CD8-positive, alpha-beta memory T cell (primary cell): ENCODE measurements at places on chromosomes 7 and 10. TPM values are rescaled to one million over a fixed set of nuclear protein-coding genes. Genes with fewer than 3 reads are reported as not detected.

Gene GAD2
- total RNA-seq, result not detected

DNA sequence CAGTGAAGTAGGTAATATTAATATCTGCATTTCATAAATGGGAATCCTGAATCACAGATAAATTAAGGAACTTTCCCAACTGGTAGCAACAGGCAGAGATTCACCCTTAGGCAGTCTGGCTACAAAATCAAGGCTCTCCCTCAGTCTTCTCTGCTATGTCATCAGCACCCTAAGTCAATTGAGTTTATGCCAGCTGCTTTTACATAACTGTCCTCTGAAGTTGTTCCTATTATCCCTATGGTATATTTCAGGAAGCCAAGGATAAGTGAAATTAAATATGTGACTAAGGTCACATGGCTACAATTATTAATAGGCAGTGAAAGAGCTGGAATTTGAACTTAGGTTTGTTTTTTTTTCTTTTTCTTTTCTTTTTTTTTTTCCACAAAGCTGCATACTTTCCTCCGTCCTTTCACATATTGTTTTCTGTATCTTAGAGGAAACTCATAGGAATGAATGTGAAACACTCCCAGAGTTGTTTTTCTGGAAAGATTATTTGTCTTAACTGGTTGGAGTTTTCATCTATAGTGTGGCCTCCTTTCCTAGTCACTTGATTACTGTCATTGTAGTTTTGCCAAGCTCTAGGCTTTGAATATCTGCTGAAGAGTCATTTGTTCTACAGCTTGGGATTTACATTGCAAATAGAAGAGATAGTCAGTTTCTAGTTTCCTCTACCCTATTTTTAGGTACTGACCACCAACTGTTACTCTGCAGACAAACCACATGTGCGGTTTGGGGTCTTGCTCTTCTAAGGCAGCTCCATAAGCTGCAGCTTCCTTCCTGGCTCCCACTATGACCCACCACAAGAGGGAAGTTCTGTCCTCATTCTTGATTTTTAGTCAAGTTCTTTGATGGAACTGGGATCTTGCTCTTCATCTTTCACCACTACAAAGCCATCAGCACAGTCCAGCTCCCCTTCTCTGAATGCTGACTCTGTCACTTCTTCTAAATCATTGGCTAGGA, 338.0 kb upstream of the KIAA1217 start:
- H3K27me3 ChIP-seq, result no peaks in the 10 kb centered on the region
- no peak for DNase-seq
- H3K4me1 ChIP-seq, result no peaks in the 10 kb centered on the region
- no peaks in the 10 kb centered on the region for H3K36me3 ChIP-seq
- H3K27ac ChIP-seq, result no peak overlapping the region

Gene SPDYE2B
- not detected for total RNA-seq

- H3K4me1 ChIP-seq, result no peaks in the 10 kb centered on the region
- no peak for DNase-seq
- H3K27ac ChIP-seq, result no peak overlapping the region
These were observed 23.5 kb upstream of the KDM7A start for GRCh38 chr7:140200061-140200989.

- no peaks in the 10 kb centered on the region for H3K27me3 ChIP-seq
- DNase-seq, result no peak
- no peak overlapping the region for H3K4me3 ChIP-seq
These were observed 95.9 kb downstream of the TRRAP start for GRCh38 chr7:98974205-98974604.

DNA sequence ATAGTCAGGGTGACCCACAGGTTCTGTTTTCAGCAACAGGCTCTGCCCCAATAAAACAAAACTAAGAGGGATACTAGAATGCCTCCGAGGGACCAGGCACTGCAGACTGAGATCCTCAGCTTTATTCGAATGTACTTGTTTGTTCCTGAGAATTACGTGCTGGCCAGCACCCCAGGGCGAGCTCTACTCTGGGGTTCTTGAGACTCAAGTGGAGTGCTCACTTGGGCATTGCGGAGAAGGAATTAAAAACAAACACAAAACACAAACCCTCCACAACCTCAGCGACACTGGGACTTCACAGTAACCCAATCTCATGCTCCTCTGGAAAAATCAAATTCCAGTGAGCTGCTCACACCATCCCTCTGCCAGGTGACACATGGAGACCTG, 250.7 kb downstream of the TNS3 start:
- DNase-seq, result no peak
- H3K27me3 ChIP-seq, result no peaks in the 10 kb centered on the region
- no peaks in the 10 kb centered on the region for H3K4me1 ChIP-seq
- no peak overlapping the region for H3K4me3 ChIP-seq

DNA sequence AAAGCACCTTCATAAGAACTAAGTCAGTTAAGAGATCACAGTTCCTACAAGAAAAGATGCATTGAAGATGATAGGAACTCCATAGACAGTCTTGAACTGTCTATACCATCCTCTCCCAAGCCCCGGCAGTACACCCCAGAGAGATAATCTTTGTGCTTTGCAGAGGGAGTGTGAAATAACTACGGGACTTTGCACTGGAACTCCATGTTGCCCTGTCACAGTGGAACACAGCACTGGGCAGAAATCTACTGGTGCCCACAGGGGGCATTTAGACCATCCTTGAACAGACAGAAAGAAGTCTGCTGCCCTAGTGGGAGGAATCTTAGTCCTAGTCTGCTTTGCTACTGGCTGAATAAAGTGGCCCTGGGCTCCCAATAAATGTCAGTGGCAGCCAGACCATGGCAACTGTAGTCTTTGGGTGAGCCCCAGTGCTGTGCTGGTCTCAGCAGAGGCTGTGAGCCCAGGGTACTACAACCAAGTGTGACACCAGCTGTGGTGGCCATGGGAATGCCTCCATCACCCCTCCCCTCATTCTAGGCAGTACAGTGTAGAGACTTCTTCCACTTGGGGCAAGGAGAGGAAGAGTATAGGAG, 107.7 kb upstream of the TMEM168 start:
- H3K4me3 ChIP-seq, result no peak overlapping the region
- H3K36me3 ChIP-seq, result no peaks in the 10 kb centered on the region
- H3K27me3 ChIP-seq, result no peaks in the 10 kb centered on the region

Gene ATAD1
- total RNA-seq, result 62.3 TPM

- no peaks in the 10 kb centered on the region for H3K36me3 ChIP-seq
- no peak for DNase-seq
- H3K27ac ChIP-seq, result no peak overlapping the region
- no peak overlapping the region for H3K4me3 ChIP-seq
- no peaks in the 10 kb centered on the region for H3K4me1 ChIP-seq
These were observed 56.0 kb downstream of the LGI1 start for GRCh38 chr10:93813507-93814465.

GRCh38 chr7:30464231-30464671, 14.3 kb downstream of the NOD1 start:
- no peak for DNase-seq
- no peaks in the 10 kb centered on the region for H3K27me3 ChIP-seq

- DNase-seq, result no peak
- H3K27me3 ChIP-seq, result no peaks in the 10 kb centered on the region
- H3K36me3 ChIP-seq, result no peaks in the 10 kb centered on the region
These were observed 123.5 kb downstream of the KMT2C start for GRCh38 chr7:152312316-152312715.

DNA sequence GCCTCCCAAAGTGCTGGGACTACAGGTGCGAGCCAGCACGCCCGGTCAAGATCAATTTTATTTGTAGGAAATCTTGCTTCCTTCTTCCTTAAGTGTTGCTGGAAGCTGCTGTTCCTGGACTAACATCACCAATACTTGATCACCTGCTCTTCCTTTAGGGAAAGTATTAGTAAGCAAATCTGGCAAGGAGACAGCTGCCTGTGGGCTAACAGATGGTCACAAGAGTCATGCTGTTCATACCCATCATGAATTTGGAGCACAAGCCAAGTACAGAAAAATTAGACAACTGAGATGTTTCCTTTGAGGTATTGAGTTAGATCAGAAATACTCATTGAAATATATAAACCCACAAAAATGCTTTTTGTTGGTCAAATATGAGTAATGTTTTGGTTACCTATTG, 27.9 kb downstream of the BAIAP2L1 start:
- H3K4me3 ChIP-seq, result no peak overlapping the region
- no peaks in the 10 kb centered on the region for H3K36me3 ChIP-seq
- H3K27me3 ChIP-seq, result no peaks in the 10 kb centered on the region
- H3K27ac ChIP-seq, result no peak overlapping the region
- DNase-seq, result no peak
- H3K4me1 ChIP-seq, result no peaks in the 10 kb centered on the region

GRCh38 chr7:116377721-116378120, 121.8 kb upstream of the CAV2 start:
- H3K27ac ChIP-seq, result no peak overlapping the region
- H3K4me1 ChIP-seq, result no peaks in the 10 kb centered on the region
- H3K27me3 ChIP-seq, result no peaks in the 10 kb centered on the region
- DNase-seq, result no peak
- no peaks in the 10 kb centered on the region for H3K36me3 ChIP-seq

- H3K4me3 ChIP-seq, result no peak overlapping the region
- H3K27me3 ChIP-seq, result no peaks in the 10 kb centered on the region
- DNase-seq, result no peak
- H3K36me3 ChIP-seq, result no peaks in the 10 kb centered on the region
- no peaks in the 10 kb centered on the region for H3K4me1 ChIP-seq
These were observed 7.3 kb upstream of the KIAA1217 start for GRCh38 chr10:24201503-24202180.

Gene PTN
- not detected for total RNA-seq

DNA sequence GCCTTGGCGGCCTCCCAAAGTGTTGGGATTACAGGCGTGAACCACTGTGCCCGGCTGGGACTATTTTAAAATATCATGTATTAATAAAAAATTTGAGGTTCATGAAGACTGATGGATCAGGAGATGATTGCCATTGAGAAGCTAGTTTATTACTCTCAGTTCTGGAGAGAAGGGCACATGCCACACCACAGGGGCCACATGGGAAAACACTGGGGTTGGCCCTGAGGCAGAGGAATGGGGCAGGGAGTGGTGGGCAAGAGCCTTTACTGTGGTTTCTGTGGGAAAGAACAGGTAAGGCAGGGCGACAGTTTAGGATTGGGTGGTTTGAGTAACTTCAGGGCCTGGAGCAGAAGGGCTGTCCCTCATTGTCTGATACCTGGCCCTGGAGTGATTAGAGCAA, 6.8 kb upstream of the TBRG4 start:
- peaks cover 13% of the 10 kb centered on the region for H3K4me1 ChIP-seq
- H3K27me3 ChIP-seq, result no peaks in the 10 kb centered on the region
- H3K27ac ChIP-seq, result no peak overlapping the region
- H3K36me3 ChIP-seq, result no peaks in the 10 kb centered on the region
- no peak for DNase-seq

DNA sequence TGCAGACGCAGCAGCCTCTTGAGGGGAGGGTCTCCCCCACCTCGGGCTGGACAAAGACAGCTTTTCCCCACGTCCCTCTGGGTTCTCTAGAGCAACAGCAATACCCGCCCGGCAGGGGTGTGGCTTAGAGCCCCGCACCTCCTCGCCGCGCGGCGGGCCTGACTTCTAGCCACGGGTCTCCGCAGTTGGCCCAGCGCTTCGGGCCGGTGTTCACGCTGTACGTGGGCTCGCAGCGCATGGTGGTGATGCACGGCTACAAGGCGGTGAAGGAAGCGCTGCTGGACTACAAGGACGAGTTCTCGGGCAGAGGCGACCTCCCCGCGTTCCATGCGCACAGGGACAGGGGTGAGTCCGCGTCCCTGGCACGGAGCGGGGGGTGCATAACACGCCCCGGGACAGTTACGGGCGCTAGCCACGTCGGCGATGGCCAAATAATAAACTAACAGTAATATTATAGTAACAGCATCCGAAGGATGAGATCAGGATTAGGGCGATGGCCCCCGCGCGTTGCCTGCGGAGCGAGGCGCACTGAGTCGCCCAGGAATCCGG, 1.2 kb downstream of the CYP2E1 start:
- H3K4me1 ChIP-seq, result peaks cover 14% of the 10 kb centered on the region
- no peak overlapping the region for H3K4me3 ChIP-seq
- peaks cover 33% of the 10 kb centered on the region for H3K27me3 ChIP-seq
- DNase-seq, result no peak
- no peak overlapping the region for H3K27ac ChIP-seq

GRCh38 chr7:151008511-151009323, 15.6 kb downstream of the ATG9B start:
- peaks cover 65% of the 10 kb centered on the region for H3K4me1 ChIP-seq
- H3K4me3 ChIP-seq, result peak overlapping the region; percentile 44
- no peaks in the 10 kb centered on the region for H3K36me3 ChIP-seq

Gene PALD1
- 0.29 TPM for total RNA-seq

Gene AKR1C8
- 0.20 TPM for total RNA-seq

- H3K4me3 ChIP-seq, result no peak overlapping the region
- H3K27me3 ChIP-seq, result no peaks in the 10 kb centered on the region
- H3K36me3 ChIP-seq, result no peaks in the 10 kb centered on the region
- H3K27ac ChIP-seq, result no peak overlapping the region
- DNase-seq, result no peak
These were observed 15.1 kb downstream of the ADD3 start for GRCh38 chr10:110022716-110023504.

Gene PPP1R3A
- not detected for total RNA-seq

DNA sequence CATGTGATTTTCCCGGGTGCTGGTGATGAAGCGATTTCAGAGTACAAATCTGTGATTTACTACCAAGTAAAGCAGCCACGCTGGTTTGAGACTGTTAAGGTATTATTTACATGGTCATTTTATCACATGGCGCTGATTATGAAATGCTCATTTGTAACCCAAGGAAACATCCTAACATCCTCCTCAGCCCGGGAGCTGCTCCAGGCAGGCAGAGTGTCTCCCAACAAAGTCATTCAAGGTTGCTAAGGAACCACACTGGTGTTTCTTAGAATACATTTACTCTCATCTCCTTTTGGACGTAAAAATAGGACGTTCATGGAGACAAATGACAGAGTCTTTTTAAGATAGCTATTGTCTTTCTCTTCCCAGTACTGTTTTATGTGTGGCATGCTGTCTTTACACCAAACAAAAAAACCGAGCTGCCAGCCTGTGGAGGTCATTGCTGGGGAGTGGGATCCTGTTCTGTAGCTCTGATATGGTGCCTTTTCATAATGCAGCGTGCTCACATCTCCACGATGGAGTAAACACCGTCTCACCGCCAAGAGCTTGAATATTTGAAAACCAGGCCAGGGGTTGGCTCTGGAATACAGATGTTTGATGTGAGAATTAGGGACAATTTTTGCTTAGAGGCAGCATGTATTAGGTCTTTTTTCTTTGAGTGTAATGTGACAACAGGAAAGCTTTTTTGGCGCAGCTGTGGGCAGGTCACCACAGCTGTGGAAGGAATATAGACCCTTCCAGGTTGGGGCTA, 119.6 kb downstream of the DOCK1 start:
- H3K36me3 ChIP-seq, result no peaks in the 10 kb centered on the region
- no peak for DNase-seq
- no peaks in the 10 kb centered on the region for H3K27me3 ChIP-seq
- H3K4me3 ChIP-seq, result no peak overlapping the region
- H3K4me1 ChIP-seq, result no peaks in the 10 kb centered on the region

- DNase-seq, result no peak
- no peak overlapping the region for H3K4me3 ChIP-seq
- H3K4me1 ChIP-seq, result no peaks in the 10 kb centered on the region
- peaks cover 13% of the 10 kb centered on the region for H3K36me3 ChIP-seq
These were observed 181.7 kb downstream of the CCSER2 start for GRCh38 chr10:84510121-84510520.

- H3K27me3 ChIP-seq, result no peaks in the 10 kb centered on the region
- no peak for DNase-seq
These were observed 228.5 kb downstream of the SORCS1 start for GRCh38 chr10:106935978-106936451.

GRCh38 chr7:18499407-18500177, 4.0 kb downstream of the HDAC9 start:
- H3K27ac ChIP-seq, result no peak overlapping the region
- H3K4me1 ChIP-seq, result no peaks in the 10 kb centered on the region
- H3K36me3 ChIP-seq, result no peaks in the 10 kb centered on the region
- H3K4me3 ChIP-seq, result no peak overlapping the region

- no peaks in the 10 kb centered on the region for H3K27me3 ChIP-seq
- H3K36me3 ChIP-seq, result no peaks in the 10 kb centered on the region
- H3K4me1 ChIP-seq, result no peaks in the 10 kb centered on the region
- DNase-seq, result no peak
These were observed 21.7 kb upstream of the ST8SIA6 start for GRCh38 chr10:17476073-17476472.
